Glutamatergic neuron (in vitro differentiated cells): ENCODE measurements at places on chromosomes 7 and 10.

DNA sequence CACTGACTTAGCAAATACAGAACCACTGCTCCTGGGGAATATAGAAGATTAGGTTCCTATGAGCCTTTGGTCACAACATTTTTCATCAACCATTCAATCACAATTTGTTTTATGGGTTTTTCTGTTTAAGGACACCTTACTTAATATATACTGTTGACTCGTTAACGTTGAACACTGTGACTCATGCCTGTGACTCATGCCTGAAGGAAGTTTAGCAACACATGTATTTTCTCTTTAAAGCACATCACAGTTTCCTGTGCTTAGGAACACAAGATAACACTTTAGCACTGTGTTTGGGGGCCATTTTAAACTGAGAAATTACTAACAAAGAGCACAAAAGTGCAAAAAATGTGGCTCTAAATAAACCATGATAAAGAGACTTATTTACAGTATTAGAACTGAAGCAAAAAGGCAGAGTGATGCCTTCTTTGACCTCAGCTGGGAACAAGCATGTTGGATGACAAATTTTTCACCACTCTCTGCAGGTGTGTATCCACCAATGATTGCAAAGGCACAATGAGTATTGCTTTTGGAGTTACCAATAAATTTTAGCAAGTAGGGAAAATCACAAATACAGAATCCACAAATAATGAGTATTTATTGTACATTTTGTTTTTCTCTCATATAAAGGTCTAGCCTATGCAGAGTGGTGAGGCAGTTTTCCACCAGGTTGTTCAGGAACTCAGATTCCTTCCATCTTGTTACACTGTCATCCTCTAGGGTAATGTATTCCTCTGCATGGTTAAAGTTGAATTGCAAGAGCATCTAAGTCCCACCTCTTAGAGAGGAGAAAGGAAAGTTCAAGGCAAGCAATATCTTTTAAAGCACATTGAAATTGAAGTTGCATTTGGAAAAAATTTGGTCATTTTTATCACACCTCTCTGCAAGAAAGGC, 7.3 kb downstream of the FGFBP3 start:
- no peak for DNase-seq

- DNase-seq: no peak
Observed at GRCh38 chr10:49323171-49323895, 24.4 kb downstream of the C10orf71 start.

GRCh38 chr10:5827841-5828240, 14.6 kb upstream of the GDI2 start:
- no peak for DNase-seq

- no peak for DNase-seq
Observed at GRCh38 chr10:34303022-34303421, 512.1 kb downstream of the PARD3 start.

DNA sequence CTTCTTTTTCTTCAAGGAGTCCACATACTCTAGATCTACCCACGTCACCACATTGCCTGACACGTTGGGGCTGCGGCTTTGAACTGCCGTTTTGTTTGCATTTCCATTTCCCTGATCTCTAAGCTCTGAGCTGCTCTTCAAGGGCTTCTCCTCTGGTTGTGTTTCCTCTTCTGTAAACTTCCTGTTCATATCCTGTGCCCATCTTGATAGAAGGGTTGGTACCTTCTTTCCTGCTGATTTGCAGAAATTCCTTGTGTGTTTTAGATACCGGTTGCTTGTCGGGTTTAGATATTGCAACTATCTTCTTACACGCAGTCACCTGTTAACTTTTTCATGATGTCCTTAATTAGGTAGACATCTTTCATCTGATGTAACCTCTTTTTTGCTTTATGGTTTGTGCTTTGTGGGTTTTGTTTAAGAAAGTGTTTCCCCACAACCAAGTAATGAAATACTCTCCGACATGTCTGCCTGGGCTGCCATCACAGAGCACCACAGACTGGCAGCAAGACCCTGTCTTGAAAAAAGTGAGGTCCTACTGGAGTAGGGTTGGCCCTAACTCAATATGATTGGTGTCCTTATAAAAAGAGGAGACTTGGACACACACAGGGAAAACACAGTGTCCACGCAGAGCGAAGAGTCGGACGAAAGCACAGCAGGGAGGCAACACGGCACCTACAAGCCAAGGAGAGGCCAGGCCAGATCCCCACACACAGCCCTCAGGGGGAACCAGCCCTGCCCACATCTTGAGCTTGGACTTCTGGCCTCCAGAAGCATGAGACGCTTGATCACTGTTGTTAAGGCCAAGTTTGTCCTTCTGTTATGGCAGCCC, 99.1 kb upstream of the PDGFA start:
- DNase-seq: no peak

- no peak for DNase-seq
Observed at GRCh38 chr10:12397941-12398340, 48.6 kb downstream of the CAMK1D start.

GRCh38 chr7:41459623-41460261, 243.1 kb downstream of the INHBA start:
- no peak for DNase-seq

DNA sequence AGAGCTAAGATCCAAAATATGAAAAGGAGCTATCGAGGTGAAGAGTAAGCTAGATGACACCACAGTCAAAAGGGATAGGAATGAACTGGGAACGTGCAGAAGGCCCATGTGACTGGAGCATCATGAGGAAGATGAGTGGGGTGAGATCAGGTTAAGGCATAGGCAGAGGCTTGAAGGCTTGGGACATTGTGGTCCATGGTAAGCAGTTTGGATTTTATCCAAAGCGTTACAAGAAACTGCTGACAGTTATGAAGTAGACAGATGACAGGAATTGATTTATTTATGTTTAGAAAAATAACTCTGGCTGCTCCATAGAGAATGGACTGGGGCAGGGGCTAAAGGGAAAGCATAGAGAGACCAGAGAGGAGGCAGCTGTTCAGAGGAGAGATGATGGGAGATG, 18.1 kb upstream of the PANK1 start:
- DNase-seq: no peak

GRCh38 chr7:102096012-102096332, 190.7 kb upstream of the SH2B2 start:
- no peak for DNase-seq

DNA sequence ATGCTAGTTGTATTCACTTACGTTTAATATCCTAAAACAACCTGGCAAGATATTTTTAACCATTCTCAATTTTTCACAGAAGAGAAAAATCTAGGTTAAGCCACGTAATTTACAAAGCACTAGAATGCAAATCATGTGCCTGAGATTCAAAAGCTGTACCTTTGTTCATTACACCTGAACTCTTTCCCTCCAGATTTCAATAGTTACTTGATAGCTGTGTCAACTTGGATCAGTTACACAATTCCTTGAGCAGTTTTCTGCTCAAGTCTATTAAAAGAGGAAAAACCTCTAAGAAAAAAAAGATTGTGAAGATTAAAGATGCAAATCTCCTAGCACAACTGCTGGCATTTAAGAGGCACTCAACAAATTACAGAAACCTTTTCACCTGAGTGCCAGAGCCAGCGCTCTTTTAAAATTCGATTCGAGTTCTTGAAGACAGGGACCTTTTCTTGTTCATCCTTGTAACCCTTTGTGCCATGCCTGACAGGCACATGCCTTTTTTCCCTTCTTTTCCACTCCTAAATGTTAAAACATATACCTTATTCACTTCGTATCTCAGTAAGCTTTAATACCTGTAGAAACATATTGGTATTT, 886 bp downstream of the NSUN6 start:
- DNase-seq: no peak

GRCh38 chr7:92880212-92881090, 44.1 kb upstream of the CDK6 start:
- DNase-seq: no peak

- no peak for DNase-seq
Observed at GRCh38 chr7:101154693-101155102, 422 bp downstream of the AP1S1 start.

- no peak for DNase-seq
Observed at GRCh38 chr10:60175441-60175971, 214.2 kb downstream of the ANK3 start.

DNA sequence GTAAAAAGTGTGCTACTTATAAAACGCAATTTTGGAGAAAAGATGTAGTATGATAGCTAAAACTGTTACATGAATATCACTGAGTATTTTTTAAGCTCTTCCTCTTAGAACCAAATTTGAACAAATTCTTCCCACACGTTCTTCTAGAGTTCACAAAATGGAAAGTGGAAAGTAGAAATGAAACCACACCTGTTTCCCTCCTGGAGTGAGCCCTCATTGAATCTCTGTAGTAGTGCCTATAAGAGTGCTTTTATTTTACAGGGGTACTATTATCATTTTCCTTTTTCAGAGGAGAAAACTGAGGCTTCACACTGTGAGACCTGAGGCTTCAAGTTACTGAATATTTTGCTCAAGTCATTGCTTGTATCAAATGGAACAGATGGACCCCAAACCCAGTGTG, 393.0 kb downstream of the NRG3 start:
- no peak for DNase-seq

DNA sequence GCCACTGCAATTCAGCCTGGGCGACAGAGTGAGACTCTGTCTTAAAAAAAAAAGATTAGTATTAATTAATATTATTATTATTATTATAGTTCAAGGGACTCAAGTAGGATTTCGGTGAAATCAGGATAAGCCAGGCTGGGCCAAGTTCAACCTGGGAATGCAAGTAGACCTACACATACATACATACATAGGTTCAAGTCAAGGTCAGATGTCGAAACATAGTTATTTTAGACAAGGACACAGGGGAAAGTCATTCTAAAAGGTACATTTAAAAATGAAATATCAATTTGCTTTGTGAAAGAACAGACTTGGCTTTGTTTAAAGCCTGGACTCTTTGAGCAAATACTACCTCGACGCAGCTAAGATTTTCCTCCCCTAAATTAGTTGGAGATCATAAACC, 149.3 kb downstream of the RNF133 start:
- no peak for DNase-seq

GRCh38 chr10:116952729-116953128, 52.3 kb downstream of the SHTN1 start:
- DNase-seq: no peak

- no peak for DNase-seq
Observed at GRCh38 chr7:23449941-23450340, 20.4 kb downstream of the IGF2BP3 start.

GRCh38 chr7:148371280-148371937, 219.2 kb upstream of the C7orf33 start:
- no peak for DNase-seq

DNA sequence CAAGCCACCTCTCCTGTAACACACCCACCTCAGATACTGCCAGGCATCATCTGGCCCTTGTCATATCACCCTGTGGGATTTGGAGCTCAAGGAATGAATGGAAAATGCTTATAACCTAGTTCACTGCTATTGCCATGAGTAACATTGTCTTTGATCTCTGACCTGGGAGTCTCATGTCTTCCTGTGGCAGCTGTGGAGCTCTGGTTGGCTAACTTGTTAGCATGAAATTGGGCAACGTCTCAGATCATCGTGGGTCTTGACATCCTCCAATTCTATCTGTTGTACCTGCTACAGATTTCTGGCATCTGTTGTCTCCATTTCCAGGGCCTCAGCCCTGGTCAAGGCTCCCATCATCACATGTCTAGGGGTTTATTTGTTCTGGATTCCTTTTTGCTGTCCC, 2.2 kb upstream of the TMEM270 start:
- no peak for DNase-seq

- DNase-seq: no peak
Observed at GRCh38 chr7:110604885-110605284, 486.0 kb upstream of the LRRN3 start.

GRCh38 chr7:137652721-137653120, 194.1 kb downstream of the DGKI start:
- no peak for DNase-seq

DNA sequence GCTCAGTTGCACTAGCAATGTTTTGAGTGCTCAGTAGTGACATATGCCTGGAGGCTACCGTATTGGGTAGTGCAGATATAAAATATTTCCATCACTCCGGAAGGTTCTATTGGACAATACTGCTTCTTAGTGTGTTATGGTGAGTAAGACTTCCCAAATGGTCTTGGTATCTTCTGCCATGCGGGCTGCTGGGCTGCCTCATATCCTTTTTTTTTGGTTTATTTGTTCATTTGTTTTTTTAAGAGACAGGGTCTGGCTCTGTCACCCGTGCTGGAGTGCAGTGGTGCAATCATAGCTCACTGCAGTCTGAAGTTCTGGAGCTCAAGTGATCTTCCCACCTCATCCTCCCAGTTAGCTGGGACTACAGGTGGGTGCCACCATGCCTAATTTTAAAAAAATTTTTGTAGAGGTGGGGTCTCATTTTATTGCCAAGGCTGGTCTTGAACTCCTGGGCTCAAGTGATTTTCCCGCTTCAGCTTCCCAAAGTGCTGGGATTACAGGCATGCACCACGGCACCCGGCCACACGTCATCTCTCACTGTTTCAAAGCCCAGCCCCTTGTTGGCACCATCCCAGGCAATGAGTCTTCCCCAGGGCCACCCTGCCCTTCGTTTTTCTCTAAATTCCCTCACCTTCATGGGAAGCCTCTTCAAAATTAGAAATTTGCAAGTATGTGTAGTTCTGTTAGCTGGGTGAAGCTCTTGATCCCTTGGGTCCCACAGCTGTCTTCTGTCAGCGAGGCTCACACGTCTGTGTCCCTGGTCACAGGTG, 111.0 kb upstream of the KLF14 start:
- no peak for DNase-seq

GRCh38 chr10:60508037-60508436, 118.4 kb upstream of the ANK3 start:
- DNase-seq: no peak

DNA sequence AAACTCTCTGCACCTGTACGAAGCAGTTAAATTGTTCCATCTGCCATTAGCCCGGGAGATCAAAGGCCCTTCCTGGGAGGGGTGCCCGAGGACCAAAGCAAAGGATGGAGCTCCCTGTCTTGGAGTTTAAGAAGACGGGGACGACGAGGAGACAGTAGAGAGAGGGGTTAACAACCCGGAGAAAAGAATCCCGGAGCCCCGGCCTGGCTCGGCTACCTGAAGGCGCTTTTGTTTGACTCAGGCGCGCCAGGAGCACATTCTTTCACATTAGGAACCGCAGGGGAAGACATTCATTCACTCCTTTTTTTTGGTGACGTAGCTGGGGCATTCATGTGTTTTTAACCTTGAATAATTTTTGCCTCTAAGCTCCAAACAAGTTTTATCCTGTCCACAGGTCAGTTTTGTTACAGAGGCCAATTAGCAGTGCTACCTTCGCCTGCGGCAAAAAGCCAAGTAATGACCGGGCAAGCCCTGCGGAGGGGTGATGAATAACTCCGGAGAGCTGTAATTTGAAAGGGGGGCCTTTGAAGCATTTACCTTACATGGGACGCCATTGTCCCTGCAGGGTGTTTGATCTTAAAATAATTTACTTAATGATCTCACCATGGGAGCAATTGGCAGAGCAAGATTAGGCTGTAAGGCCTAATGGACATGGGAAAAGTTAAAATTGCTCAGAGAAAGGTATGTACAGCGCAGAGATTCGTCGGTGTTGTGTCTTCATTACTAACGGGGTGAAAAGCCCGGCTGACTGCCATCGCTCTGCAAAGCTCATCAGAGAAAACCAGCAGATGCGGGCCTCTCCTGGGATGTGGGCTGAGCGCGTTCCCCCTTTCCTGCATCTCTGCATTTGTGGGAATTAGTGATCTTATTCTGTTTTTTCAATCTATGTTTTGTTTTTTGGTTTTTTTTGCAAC, 258.0 kb upstream of the SP4 start:
- DNase-seq: peak; percentile 58
